T-helper 17 cell (primary cell): ENCODE measurements at places on chromosomes 12 and 14.

DNA sequence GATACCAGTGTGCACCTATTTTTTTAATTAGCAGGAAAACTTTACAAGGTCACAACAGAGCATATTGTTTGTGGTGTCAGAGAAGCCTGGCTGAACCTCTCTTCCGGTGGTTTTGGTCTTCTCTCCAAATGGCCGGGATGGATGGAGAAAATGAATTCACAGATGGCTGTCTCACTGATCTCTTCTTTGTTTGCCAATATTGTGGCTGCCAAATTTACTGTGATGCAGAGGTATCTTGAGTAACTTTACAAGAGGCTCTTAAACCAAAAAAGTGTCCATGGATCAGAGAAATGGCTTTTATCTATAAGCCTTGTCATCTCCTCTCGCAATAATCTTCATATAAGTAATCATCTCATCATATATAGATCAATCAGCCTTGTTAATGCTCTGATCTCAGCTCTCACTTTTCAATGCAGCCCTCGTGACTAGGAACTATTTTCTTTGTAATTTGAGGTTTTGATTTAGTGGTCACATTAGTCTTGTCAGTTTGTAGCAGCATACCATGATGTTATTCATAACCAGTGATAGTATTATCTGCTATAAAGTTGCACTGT, 308.1 kb downstream of the EGLN3 start:
- H3K27ac ChIP-seq: no peak overlapping the region
- no peak for DNase-seq
- no peak overlapping the region for H3K4me3 ChIP-seq
- no peaks in the 10 kb centered on the region for H3K4me1 ChIP-seq
- H3K27me3 ChIP-seq: peaks cover 17% of the 10 kb centered on the region

DNA sequence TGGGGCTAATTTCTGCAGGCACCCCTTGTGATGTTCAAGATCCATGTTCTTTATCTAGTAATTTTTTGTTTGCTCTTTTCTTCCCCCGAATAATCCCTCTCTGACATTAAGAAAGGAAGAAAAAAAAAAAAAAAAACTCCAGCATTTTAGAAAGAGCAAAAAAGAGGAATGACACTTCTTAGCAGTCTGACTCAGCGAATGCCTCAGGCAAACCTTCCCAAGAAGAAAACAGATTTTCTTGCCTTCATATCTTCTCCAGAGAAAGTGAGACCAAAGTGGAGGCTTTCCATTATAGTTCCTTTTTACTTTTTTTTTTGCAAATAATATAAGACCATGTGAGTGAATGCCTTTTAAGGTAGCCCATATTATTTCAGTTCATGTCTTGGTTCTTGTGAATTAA, 479.0 kb upstream of the SYT1 start:
- H3K36me3 ChIP-seq: no peaks in the 10 kb centered on the region
- H3K4me1 ChIP-seq: no peaks in the 10 kb centered on the region
- DNase-seq: no peak
- H3K27ac ChIP-seq: no peak overlapping the region
- no peak overlapping the region for H3K4me3 ChIP-seq
- H3K27me3 ChIP-seq: no peaks in the 10 kb centered on the region

- H3K27me3 ChIP-seq: peaks cover 57% of the 10 kb centered on the region
- no peak for DNase-seq
- H3K27ac ChIP-seq: no peak within 1 kb of the TSS
- no peaks in the 10 kb centered on the region for H3K36me3 ChIP-seq
- H3K4me1 ChIP-seq: no peaks in the 10 kb centered on the region
- H3K4me3 ChIP-seq: peak within 1 kb of the TSS; percentile 68
Observed at GRCh38 chr12:124294780-124295341, at the start of gene RFLNA. Gene RFLNA, plus strand, starts transcription at chr12:124295093. Its CDS starts 337 bp downstream, at chr12:124295430.

GRCh38 chr12:25797386-25797785, 161.1 kb upstream of the RASSF8 start:
- H3K4me1 ChIP-seq: no peaks in the 10 kb centered on the region
- H3K4me3 ChIP-seq: no peak overlapping the region
- no peaks in the 10 kb centered on the region for H3K27me3 ChIP-seq
- H3K36me3 ChIP-seq: no peaks in the 10 kb centered on the region
- DNase-seq: no peak
